ENCODE measurements at places on chromosomes 3 and 15.

DNA sequence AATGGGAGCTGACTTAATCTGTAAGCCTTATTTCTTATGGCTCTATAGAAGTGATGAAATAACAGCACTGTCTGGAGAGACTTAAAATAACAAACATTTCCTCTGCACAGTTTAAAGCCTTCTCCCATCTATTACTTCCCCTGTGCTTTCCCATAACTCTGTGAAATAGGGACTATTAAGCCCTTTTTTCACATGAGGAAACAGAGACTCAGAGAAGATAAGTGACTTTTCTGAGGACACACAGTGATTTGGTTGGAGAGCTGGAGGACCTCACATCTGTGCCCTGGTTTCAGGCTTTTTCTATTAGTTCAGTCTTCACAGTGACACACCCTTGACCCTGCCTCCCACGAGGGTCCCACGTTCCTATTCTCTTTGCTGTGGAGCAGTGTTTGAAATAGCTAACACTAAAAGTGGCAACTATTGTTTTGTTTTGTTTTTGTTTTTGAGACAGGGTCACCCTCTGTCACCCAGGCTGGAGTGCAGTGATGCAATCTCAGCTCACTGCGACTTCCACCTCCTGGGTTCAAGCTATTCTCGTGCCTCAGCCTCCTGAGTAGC is 82.9 kb downstream of the ST6GAL1 start:
- DNase-seq, result no peak

DNA sequence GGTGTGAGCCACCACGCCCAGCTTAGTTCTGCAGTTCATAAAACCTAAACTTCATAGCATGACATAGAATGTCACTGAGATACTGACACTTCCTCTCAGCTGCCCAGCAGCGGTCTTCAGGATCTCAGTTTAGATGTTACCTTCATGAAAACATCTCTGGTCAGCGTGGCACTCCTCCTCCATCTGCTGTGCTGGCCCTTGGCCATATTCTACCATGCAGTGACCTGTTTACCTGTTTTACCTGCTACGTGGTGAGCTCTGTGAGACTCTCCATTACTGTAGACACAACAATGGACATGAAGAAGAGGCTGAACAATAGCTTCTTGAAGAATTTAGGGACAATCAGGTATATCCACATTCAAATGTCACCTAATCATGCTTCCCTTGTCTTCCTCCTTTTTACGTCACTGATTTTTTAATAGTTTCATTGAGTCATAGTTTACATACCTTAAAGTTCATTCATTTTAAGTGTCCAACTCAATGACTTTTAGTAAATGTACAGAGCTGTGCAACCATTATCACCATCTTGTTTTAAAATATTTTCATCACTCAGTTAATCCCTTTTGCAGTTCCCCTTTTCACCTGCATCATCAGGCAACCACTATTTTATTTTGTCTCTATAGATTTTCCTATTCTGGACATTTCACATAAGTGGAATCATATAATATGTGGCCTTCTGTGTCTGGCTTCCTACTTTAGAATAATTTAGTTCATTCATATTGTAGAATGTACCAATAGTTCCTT is 32.2 kb upstream of the PTPN23 start:
- DNase-seq, result no peak

DNA sequence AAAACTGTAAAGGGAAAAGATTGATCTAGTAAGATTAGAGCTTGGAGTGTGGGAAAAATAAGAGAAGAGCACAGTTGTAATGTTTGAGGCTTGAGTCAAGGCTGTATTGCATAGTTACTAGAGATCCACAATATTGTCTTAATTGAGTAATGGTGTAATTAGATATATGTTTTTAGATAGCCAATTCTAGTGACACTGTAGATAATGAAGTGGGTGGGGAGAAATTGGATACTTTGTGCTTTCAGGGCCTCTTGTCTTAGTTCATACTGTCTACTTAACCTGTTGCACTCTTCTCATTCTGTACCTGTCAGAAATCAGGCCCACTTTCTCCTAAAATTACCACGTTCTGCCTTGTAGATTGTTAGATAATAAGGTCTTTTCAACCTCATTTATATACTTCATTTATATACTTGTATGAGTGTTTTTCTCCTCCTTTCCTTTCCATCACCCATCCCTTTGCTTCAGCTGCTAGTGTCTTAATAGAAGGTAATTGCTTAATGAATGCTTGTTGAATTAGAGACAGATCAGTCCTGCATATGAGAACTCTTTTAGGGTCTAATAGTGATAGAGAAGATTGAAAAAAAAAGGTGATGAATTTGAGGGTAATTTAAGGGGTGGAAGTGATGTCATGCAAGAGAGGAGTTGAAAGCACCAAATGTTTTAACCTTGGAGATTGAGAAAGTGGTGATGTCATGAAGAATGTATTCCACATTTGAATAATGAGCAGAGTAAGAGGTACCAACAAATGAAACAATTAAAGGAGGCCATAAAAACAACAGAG is 32.0 kb downstream of the PIK3CA start:
- no peak for DNase-seq

DNA sequence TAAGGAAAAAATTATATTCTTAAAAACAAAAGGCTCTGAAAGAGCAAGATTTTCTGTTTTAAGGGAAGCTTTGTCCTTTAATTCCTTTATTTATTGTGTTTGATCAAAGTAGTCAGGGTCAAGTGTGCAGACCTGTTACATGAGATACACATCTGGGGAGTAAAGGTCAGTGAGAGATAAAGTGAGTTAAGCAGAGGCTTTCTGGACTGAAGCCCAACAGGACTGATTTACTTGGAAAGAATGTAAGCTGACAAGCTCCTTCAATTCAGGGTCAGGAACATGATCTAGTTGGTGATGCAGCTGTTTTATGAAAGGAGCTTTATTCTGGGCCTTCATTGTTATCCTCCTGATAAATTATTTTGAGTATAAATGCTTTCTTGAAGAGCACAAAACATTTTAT is 20.7 kb upstream of the OTOL1 start:
- DNase-seq, result no peak

DNA sequence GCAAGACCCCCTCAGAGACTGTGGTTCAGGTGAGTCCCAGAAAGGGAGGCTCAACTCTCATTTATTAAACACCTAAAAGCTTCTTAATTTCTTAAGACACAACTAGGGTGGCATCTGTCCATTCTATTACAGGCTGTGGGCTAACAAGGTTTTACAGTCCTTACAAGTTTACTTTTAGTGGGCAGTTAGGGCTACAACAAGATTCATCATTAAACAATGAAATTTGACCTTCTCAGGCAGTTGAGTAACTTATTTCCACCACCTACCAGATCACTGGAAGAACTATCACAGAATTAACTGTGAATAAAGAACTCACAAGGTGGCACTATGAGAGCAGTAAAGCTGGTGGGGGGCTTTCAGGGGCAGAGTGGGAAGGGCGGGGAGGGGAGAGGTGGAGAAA is 132.6 kb downstream of the PLD1 start:
- no peak for DNase-seq

DNA sequence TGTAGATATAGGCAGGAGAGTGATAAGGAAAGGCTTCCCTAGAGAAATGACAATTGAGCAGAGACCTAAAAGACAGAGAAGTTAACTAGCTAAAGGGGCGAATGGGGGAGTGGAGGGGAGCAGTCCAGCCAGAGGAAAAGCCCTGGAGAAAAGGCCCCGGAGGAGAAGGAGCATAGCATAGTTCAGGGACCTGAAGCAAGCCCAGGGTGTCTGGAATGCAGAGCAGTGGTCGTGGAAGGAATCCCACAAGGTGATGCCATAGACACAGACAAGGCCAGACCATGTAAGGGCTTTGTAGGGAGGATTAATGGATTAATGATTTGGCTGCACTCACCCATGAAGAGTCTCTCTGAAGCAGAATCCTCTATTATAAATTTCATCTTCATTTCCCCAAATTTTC is 45.8 kb upstream of the LRRN1 start:
- no peak for DNase-seq

DNA sequence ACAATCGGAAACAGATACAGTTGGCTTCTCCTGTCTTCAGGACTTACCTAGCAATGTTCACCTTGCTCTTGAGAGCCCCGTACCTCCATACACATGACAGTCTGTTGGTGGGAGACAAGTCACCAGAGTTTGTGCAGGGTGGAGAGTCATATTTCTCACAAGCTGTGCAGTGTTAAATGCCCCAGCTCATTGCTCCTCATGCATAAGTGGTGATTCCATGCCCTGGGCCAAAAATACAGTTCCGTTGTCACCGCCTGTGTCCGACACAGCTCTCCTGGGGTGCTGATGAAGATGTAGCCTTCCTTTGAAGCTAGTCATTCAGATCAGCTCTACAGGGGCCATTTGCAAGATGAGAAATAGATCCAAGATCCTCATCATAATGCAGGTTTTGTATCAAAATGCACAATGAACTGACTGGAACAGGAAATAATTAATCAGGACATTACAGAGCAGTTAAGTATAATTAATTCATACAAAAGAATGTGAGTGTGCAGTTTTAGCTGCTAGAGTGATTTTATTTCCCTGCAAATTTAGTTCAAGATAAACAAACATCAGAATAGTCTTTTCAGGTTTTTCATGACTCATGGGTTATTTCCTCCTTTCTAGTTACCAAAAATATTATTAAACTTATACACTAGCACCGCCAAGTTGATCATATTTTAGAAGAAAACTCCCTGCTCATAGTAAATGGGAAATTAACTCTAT is 66.5 kb downstream of the CD47 start:
- no peak for DNase-seq

DNA sequence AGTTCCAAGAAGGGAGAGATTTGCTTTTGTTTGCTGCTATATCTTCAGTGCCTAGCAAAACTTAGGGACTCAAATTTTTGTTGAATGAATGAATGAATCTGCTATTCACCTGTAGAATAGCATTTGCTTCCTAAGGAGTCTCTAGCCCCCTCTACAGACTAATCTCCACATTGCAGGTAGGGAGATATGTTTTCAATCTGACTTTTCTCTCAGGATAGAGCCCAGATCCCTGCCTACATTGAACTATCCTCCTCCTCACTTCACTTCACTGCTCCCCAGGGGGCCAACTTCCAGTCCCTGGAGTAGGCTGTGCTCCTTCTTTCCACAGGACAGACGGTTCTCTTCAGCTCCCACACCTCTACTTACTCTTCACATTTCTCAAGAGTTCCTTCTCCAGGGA is 81.9 kb upstream of the PTX3 start:
- no peak for DNase-seq
